Aorta (tissue), 5 donors: ENCODE measurements at places on chromosomes 13 and 19. TPM values are rescaled to one million over a fixed set of nuclear protein-coding genes. Genes with fewer than 3 reads are reported as not detected.

The ZNF439 gene
- 9.4 TPM for total RNA-seq

The PSG7 gene
- total RNA-seq, result not detected

The SHISA7 gene
- not detected for total RNA-seq

The CAMSAP3 gene
- not detected for total RNA-seq

The ZNF8 gene
- total RNA-seq, result 7.8 TPM

The PPM1N gene
- total RNA-seq, result 2.5 TPM

The TNFRSF19 gene
- total RNA-seq, result 1.6 TPM

The CACNG8 gene
- 0.33 TPM for total RNA-seq

The N4BP2L1 gene
- 18.2 TPM for total RNA-seq

The FBXO27 gene
- 8.6 TPM for total RNA-seq
